CD4-positive, alpha-beta T cell treated with Interleukin-2 at 100 ng/mL for 4 hours (primary cell): ENCODE measurements at places on chromosomes 3 and 15.

GRCh38 chr3:73530022-73530396 lies 94.7 kb downstream of the PDZRN3 start:
- DNase-seq = no peak

- peak; percentile 82 for DNase-seq
Observed at GRCh38 chr15:75452364-75452864, 924 bp upstream of the SIN3A start.

- DNase-seq = peak; percentile 54
Observed at GRCh38 chr3:31768479-31769125, 212.5 kb downstream of the OSBPL10 start.

DNA sequence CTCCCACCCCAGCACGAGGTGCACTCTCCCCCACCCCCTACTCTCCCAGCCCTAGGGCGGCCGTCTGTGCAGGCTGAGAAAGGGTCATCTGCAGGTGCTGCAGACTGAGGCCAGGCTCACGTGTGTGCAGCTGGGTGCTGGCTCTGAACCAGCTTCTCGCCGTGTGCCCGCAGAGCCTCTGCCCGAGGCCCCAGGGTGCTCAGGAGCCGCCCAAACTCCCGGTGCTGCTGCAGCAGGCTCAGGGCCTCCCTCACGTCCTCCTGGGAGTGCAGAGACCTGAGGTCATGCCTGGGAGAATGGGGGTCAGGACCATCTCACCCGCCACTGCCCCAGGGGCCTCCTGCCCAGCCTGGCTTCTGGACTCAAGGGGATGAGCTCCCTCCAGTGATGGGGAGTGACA lies 17.2 kb downstream of the SPTBN5 start:
- no peak for DNase-seq

DNA sequence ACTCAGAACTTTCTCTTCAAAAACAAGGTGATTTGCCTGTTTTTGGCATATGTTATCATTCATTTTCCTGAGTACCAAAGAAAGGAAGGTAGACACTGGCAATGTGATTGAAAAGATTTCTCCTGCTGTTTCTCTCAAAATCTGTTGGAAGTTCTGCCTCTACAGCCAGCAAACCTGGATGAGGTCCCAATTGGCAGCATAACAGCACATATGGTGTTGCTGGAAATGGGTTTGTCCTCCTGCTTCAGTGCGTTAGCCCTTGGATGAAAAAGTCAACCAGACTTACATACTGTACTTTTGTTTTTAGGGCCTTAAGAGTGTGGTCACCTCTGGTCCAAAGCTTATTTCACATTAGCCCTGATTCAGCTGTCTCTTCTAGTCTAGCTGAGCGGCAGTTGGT lies 237.6 kb upstream of the MME start:
- no peak for DNase-seq

DNA sequence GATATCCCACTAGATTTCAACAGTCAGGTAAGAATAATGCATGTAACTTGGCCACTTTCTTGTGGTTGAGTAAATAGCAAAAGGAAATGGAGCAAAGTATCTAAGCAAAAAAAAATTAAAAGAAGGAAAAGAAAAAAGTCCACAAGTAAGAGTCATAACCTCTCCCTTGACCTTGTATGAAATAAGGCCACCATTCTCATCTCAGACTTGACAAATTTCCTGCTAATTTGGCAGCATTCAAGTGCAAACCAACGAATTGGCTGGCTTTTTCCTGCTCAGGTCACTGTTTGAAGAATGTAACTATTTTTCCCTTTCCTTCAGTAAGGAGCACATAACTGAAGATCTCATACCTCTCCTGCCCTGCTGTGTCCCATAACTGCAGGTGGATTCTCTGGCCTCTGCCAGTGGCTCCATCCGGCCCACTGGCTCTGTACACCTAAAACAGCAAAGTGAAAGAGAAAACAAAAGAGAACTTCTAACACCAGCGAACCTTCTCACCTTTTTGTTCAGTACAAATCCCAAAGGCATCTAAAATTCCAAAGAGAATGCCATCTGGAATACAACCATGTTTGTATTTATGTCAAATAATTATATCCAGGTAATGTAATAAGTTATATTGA lies 33.4 kb upstream of the RSL24D1 start:
- DNase-seq = no peak

- DNase-seq = no peak
Observed at GRCh38 chr15:69081310-69082004, 67.0 kb downstream of the NOX5 start.

- DNase-seq = no peak
Observed at GRCh38 chr3:12935023-12935860, 93.9 kb upstream of the RPL32 start.

DNA sequence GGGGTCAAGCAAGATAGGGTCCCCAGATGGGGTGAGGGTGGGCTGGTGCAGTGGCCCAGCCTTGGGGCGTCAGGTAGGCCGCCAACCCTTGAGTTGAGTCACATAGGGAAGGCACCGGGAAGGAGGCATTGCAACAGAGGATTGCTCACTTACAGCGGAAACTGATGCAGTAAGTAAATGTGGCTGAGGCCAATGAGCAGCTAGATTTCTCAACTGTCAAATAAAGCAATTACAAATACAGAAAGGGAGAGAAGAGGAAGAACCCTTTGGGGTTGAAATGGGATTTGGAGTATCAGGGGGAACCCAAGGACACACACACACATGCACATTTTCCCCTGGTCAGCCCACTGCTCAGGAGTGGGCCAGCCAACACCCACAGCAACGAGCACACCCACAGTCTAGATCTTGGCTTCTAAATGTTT lies 44.0 kb downstream of the CHSY1 start:
- DNase-seq = no peak

DNA sequence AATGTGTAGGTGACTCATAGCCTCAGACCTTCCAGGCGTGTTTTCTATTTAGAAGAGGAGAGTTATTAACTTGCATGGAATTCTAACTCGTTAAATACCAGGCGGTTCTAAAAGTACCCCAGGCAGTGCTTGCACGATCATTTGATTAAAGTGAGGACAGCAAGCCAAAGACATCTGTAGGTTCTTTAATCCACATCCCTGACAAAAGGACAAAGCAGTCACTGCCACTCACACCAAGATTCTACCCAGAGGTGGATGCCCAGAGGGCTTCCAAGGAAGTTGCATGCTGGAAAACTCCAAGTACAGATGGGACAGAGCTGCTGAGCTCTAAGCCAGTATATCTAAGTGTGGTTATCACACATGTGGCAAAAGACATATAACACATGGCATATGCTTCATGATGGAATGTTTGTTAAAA lies 372.1 kb downstream of the ROBO2 start:
- no peak for DNase-seq

- DNase-seq = no peak
Observed at GRCh38 chr3:57043518-57043917, 16.9 kb upstream of the SPATA12 start.

DNA sequence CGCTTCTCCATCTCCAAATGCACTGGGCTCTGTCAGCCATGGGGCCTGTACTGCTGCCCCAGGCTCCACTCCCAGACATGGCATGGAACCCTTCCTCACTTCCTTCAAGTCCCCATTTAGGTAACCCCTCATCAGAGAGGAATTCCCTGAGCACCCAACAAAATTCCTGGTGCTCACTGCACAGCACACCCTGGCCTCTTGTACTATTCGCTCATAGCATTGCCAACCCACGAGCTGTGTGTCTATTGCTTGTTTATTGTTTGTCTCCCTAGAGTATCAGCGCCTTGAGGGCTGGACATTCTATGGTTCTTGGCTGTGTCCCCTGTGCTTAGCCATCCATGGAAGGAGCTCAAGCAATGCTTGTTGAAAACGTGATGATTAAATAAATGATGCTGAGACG lies 46.1 kb upstream of the SLCO2A1 start:
- DNase-seq = no peak

GRCh38 chr3:46541835-46542234 lies 24.3 kb downstream of the LRRC2 start:
- no peak for DNase-seq

DNA sequence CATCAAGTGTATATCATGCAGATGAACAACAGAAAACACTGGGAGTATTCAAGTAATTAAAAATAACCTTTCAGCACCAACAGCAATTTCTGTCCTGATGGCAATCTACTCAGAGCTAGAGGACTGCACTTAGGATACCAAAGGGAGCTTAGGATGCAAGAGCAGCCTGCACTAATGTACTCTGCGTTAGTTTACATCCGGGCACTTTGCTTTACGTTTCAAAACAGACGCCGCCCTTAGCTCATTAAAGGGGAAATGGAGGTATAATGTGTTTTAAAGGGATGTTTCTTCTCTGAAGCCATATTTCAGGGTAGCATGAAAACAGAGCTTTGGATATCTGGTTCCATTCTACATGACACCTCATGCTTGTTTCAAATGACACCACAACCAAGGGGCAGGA lies 14.0 kb upstream of the B3GNT5 start:
- DNase-seq = no peak

- no peak for DNase-seq
Observed at GRCh38 chr15:61910839-61911369, 149.3 kb downstream of the VPS13C start.

DNA sequence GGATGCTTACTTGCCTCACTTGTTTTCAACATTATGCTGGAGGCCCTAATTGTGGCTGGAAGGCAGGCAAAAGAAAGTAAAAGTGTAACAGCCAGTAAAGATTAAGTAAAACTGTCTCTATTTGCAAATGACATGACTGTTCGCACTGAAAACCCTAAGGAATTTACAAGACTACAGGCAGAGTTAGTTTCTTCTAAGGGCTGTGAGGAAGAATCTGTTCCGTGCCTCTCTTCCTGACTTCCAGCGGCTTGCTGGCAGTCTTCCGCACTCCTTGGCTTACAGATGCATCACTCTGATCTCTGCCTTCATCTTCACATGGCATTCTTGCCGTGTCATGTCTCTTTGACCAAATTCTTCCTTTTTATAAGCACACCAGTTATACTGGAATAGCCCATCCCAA lies 86.1 kb downstream of the DLG1 start:
- no peak for DNase-seq

DNA sequence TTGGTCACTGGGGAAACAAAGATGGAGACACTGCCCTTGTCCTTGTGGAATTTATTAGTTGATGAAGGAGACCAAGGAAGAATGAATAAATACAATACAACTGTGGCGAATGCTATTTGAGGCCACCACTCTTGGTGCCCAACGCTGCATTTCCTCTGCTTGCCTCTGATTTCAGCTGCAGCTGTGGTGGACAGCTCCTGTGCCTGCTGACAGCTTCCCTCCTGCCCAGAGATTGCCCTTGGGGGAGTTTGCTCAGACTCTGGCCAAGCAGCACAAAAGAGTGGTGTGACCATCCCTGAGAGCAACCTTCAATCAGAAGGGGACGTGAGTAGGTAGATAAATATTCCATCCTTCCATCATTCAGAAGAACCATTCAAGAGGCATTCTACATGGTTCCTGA lies 64.6 kb upstream of the FHIT start:
- DNase-seq = no peak

- no peak for DNase-seq
Observed at GRCh38 chr3:49024449-49024848, 2.5 kb downstream of the NDUFAF3 start.

GRCh38 chr15:99341786-99342185 lies 90.5 kb downstream of the LRRC28 start:
- no peak for DNase-seq

DNA sequence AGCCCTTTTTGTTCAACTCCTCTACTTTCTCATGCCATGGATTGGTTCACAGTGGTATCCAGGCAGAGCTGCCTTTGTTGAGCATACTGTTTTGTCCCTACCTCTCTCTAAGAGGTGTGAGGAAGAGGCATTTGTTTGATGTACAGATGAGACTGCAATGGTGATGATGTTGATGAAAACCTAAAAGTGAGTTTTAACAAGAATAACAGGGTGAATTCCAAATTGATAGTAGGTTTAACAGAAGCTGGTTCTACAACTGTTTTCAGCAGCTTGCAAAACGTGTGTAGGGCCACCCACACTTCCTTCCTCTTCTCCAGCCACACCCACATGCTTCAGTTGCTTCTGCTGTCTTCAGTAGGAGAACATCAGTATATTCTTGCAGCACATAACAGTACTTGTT lies 10.2 kb downstream of the SNRK start:
- peak; percentile 84 for DNase-seq

DNA sequence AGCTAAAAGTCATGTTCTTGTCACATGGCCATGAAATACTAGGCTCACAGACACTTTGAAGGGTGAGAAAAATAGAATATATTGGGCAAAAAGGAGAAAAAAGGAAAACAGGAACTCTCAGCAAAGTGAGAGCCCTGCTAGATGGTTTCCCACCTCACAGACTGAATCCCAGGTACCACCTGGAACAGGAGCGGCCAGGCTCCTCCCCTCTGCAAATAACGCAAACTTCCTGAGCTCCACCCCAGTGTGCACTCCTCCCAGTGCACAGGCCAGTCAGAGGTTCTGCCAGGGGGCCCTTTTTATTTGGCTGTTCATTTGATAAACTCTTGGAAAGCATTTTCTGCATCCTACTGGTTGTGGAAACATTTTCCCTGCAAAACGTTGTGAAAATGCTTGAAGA lies 780.4 kb downstream of the TBL1XR1 start:
- no peak for DNase-seq

DNA sequence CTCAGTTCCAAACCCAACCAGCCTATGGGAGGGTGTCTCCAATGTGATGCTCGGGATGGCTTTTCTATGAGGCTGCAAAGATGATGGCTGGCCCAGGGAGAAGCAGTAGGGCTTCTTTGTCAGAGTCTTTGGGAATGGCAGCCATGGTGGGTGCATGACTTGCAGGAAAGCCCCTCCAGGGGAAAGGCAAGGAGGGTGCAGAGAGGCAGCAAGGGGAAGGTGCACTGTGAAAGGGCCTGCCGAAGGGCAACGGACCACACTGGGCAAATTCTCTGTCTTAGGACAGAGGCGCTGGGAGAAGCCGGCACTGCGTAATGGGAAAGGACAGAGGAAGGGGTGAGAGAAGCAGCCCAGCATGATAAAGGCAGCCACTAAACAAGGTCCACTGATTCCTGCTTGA lies 302.8 kb upstream of the LYSMD4 start:
- DNase-seq = no peak

DNA sequence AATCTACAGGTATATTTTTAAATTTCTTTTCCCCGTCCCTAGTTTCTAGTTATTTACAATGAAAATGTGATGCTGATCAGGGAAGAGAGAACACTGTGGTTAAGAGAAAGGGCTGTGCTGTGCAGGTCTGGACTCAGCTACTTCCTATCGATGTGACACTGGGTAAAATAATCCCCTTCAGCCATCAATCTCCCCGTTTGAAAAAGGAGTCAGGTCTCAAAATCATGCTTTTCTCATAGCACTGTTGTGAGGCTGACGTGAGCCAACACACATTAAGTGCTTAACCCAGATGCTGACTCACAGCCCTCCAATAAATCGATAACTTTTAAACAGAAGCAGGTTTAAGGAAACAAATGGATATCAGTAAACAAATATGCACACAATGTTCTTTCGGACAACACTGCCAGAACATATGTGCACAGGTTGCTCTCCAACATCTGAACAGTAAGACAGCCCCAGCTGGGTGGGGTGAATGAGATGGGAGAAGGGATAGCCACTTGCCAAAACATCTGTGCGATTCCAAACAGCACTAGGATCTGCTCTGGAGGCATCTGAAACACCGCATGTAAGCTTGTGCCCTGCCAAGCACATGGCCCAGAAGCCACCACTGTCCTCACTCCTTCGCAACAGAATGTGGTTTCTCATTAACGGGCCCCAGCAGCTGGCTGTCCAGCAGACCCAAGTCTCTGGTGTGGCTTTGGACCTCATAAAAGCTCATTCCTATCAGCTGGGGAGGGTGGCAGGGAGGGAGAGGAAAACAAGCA lies 143.2 kb upstream of the PRICKLE2 start:
- DNase-seq = no peak
